ENCODE measurements at places on chromosomes 16 and 17. TPM values are rescaled to one million over a fixed set of nuclear protein-coding genes. Genes with fewer than 3 reads are reported as not detected.

The PPP1R27 gene
- not detected for total RNA-seq

DNA sequence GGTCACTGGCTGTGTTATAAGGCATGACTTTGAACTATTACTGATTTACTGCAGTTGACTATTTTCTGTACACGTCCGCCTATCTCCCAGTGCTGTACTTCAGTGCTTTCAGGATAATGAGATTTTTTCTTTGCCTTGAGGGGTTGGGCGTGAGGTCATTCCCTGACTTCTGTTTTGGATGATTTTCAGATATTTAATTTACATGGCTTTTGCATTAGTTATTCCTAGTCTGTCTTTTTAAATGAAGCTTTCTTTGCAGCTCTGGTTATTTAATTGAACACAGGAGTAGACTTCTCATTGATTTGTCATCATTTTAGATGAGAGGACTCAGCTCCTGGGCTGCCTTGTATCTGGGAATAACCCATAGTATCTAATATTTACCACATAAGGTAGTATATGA lies 23.7 kb downstream of the WIPF2 start:
- no peak overlapping the region for H3K27ac ChIP-seq
- no peak for DNase-seq
- H3K36me3 ChIP-seq: no peaks in the 10 kb centered on the region
- H3K4me3 ChIP-seq: no peak overlapping the region

The DBNDD1 gene
- total RNA-seq: 31.5 TPM

- no peak overlapping the region for H3K4me3 ChIP-seq
- H3K27me3 ChIP-seq: no peaks in the 10 kb centered on the region
- H3K27ac ChIP-seq: no peak overlapping the region
- H3K36me3 ChIP-seq: no peaks in the 10 kb centered on the region
- DNase-seq: peak; percentile 56
- peaks cover 8% of the 10 kb centered on the region for H3K4me1 ChIP-seq
Measured at GRCh38 chr16:2952679-2953078, 11.4 kb upstream of the KREMEN2 start.

DNA sequence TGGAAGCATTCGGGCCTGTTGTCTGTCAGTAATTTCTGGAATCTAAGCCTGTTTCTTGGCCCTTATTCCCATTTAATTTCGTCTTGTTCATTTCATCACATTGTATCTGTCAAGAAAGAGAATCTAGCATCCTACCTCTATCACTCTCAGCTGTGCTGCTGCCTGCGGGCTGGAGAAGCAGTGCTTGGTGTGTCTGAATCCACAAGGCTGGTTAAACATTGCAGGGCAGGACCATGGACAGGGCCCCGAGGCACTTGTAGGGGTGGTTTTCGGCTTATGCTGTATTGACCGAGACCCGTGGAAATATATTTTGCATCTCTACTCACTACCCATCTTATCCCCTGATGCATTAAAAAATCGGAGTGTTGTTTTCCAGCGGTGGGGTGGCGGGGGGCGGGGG lies 3.1 kb downstream of the RAB11FIP4 start:
- no peaks in the 10 kb centered on the region for H3K36me3 ChIP-seq
- H3K27me3 ChIP-seq: peaks cover 51% of the 10 kb centered on the region
- H3K4me1 ChIP-seq: no peaks in the 10 kb centered on the region
- no peak overlapping the region for H3K27ac ChIP-seq
- DNase-seq: peak; percentile 97

DNA sequence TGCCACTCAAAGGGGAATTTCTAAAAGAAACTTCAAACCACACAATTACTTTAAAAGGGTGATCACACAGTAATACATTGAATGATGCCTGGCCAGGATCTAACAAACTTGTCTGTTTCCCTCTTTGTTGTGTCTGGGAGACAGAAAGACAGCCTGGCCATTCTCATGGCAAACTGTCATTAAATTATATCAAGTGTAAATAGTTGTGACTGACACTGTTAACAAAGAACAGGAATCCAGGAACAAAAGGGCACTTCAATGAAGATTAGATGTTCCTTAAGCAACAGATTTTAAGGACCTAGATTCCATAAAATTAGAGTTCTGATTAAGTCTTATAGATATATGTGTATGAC lies 383.6 kb downstream of the KCNJ2 start:
- no peak overlapping the region for H3K27ac ChIP-seq
- H3K36me3 ChIP-seq: no peaks in the 10 kb centered on the region
- no peaks in the 10 kb centered on the region for H3K27me3 ChIP-seq
- DNase-seq: no peak

- no peaks in the 10 kb centered on the region for H3K27me3 ChIP-seq
- DNase-seq: peak; percentile 90
- peak overlapping the region; percentile 67 for H3K27ac ChIP-seq
Measured at GRCh38 chr16:72722552-72722951, 325.4 kb downstream of the ZFHX3 start.

The IGF2BP1 gene
- 333 TPM for total RNA-seq

DNA sequence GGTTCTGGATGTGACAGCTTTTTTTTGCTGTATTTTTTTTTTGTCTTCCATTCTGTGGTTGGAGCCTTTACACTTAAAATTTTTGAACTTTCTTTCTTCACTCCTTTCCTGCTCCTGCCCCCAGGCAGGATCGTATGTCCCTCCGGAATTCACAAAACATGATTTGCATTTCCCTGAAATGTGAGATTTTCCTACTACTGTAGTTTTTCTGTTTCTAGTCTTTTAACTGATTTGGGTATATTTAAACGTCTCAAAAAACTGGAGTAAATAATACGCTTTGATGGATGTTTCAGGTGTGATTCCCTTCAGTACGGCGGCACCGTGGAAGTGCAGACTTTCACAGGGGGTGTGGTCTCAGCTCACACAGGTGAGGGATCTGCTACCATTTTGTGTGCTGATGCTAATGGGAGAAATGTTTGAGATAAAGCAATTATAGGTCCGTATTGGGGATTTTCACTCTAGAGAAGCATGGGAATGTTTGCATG lies 686 bp downstream of the SRCAP start:
- DNase-seq: no peak
- H3K27ac ChIP-seq: peak overlapping the region; percentile 100
- H3K36me3 ChIP-seq: peaks cover 39% of the 10 kb centered on the region
- peaks cover 8% of the 10 kb centered on the region for H3K27me3 ChIP-seq
- H3K4me3 ChIP-seq: peak overlapping the region; percentile 99
